ENCODE measurements at places on chromosomes 7 and 10. TPM values are rescaled to one million over a fixed set of nuclear protein-coding genes. Genes with fewer than 3 reads are reported as not detected.

DNA sequence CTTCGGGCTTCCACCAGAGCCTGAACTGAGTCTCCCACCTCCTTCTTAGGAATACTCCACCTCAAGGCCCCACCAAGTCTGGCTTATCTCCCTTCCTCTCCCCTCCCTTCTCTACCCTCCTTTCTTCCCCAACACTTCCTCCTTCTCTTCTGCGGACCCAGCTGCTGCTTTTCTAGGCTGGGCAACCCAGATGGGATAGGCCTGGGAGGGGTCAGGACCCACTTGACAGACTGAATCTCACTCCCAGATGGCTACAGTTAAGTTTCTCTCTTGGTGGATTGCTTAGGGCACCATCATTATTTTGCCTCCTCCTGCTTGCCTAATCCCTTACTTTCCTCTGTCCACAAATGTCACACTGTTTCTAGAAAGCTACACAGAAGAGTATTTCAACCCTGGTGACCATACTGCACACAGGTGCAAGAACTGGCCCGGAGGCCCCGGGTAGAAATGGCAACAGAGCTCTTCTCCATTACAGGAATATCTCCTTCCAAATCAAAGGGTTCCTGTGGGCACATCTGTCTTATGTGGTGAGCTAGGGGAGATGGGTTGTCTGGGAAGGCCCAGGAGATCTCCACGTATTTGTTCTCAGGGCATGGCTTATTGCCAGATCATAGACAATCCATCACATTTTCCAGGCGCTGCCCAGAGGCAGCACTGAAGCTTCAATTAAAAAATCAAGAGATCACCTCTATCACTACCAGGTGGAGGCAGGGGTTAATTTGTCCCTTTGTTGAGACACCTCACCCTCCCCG, 5.1 kb upstream of the HOXA11 start:
- H3K4me1 ChIP-seq = no peaks in the 10 kb centered on the region
- H3K27me3 ChIP-seq = no peaks in the 10 kb centered on the region
- no peak overlapping the region for H3K4me3 ChIP-seq
- no peaks in the 10 kb centered on the region for H3K36me3 ChIP-seq
- DNase-seq = no peak
- H3K27ac ChIP-seq = no peak overlapping the region

DNA sequence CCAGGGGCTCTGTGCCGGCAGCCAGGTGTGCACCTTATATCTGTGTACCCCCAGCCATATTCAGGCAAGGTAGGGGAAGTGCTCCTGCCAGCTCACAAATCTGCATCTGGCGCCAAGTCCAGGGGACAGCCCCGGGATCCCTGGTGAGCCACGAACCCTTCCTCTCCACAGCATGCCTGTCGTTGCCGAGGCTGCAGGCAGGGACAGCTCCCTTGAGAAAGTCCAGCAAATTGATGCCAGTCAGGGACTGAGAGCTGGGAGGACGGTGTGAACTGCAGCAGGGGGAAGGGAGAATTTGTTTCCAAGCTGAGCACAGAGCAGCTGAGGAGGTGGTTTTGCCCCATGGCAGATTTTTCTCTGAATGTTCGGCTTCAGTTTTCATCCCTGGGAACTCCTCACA, 919 bp downstream of the PLA2G12B start:
- no peak overlapping the region for H3K4me3 ChIP-seq
- no peaks in the 10 kb centered on the region for H3K36me3 ChIP-seq
- H3K27ac ChIP-seq = no peak overlapping the region
- H3K27me3 ChIP-seq = no peaks in the 10 kb centered on the region
- DNase-seq = no peak

- H3K27ac ChIP-seq = no peak overlapping the region
- H3K4me1 ChIP-seq = no peaks in the 10 kb centered on the region
- peaks cover 17% of the 10 kb centered on the region for H3K36me3 ChIP-seq
- H3K4me3 ChIP-seq = no peak overlapping the region
- no peaks in the 10 kb centered on the region for H3K27me3 ChIP-seq
- DNase-seq = no peak
Observed at GRCh38 chr7:2219606-2220005, 13.1 kb downstream of the MAD1L1 start.

- H3K36me3 ChIP-seq = no peaks in the 10 kb centered on the region
- no peak for DNase-seq
- H3K27ac ChIP-seq = no peak overlapping the region
- no peaks in the 10 kb centered on the region for H3K27me3 ChIP-seq
Observed at GRCh38 chr7:85564861-85565260, 378.0 kb upstream of the SEMA3D start.

GRCh38 chr7:151940048-151940811, 16.0 kb upstream of the GALNTL5 start:
- H3K27me3 ChIP-seq = peaks cover 27% of the 10 kb centered on the region
- no peak overlapping the region for H3K4me3 ChIP-seq
- H3K36me3 ChIP-seq = no peaks in the 10 kb centered on the region

- no peak overlapping the region for H3K4me3 ChIP-seq
- H3K4me1 ChIP-seq = peaks cover 41% of the 10 kb centered on the region
- peak overlapping the region; percentile 60 for H3K27ac ChIP-seq
Observed at GRCh38 chr7:92634924-92635519, 44.8 kb upstream of the FAM133B start.

- no peak overlapping the region for H3K4me3 ChIP-seq
- no peak overlapping the region for H3K27ac ChIP-seq
- peaks cover 14% of the 10 kb centered on the region for H3K27me3 ChIP-seq
- no peak for DNase-seq
- no peaks in the 10 kb centered on the region for H3K36me3 ChIP-seq
Observed at GRCh38 chr7:155227004-155227787, 70.5 kb upstream of the INSIG1 start.

DNA sequence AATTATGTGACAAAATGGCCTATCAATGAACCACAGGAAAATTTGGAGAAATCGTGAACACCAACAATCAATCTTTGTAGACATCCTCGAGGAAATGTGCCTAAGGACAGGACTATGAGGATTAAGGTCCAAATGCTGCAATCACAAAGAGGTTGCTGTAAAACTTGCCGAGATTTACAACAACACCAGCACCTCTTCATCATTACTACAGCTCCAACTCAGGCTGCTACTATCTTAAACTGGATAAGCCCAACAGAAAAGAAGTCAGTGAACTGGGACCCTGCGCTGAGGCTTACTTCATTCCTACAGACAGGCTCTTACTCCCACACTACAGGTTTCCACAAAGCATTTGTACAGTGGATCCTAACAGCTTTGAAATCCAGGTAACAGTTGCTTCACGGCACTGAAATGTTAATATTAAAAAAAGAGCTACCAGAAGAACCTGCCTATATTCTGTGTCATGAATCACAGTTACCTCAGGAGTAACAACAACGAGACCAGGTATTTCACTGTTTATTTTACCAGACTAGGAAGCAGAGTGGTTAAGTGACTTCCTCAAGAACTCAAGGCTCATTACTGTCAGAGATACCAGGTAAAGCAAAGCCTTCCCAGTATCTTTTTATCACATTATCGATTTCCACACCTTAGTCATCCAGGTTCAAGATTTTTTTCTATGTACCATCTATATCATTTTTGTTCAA, 23.9 kb downstream of the CACUL1 start:
- no peak overlapping the region for H3K4me3 ChIP-seq
- no peaks in the 10 kb centered on the region for H3K27me3 ChIP-seq
- H3K4me1 ChIP-seq = peaks cover 14% of the 10 kb centered on the region
- H3K27ac ChIP-seq = peak overlapping the region; percentile 45
- no peak for DNase-seq
- no peaks in the 10 kb centered on the region for H3K36me3 ChIP-seq

GRCh38 chr7:30850426-30850825, 61.2 kb upstream of the AQP1 start:
- peaks cover 18% of the 10 kb centered on the region for H3K4me1 ChIP-seq
- DNase-seq = no peak
- no peak overlapping the region for H3K27ac ChIP-seq
- no peaks in the 10 kb centered on the region for H3K27me3 ChIP-seq

- no peak overlapping the region for H3K4me3 ChIP-seq
- H3K27ac ChIP-seq = peak overlapping the region; percentile 7
- no peaks in the 10 kb centered on the region for H3K36me3 ChIP-seq
- DNase-seq = no peak
- H3K27me3 ChIP-seq = no peaks in the 10 kb centered on the region
Observed at GRCh38 chr10:4865945-4866661, 40.1 kb downstream of the AKR1E2 start.

GRCh38 chr7:150753826-150754603, 16.8 kb downstream of the GIMAP5 start:
- no peak overlapping the region for H3K4me3 ChIP-seq
- DNase-seq = no peak
- no peak overlapping the region for H3K27ac ChIP-seq
- H3K27me3 ChIP-seq = peaks cover 11% of the 10 kb centered on the region
- H3K36me3 ChIP-seq = no peaks in the 10 kb centered on the region

GRCh38 chr10:31350891-31351290, 31.9 kb downstream of the ZEB1 start:
- no peak overlapping the region for H3K4me3 ChIP-seq
- no peak for DNase-seq
- H3K36me3 ChIP-seq = no peaks in the 10 kb centered on the region
- H3K27me3 ChIP-seq = no peaks in the 10 kb centered on the region
- peaks cover 17% of the 10 kb centered on the region for H3K4me1 ChIP-seq

DNA sequence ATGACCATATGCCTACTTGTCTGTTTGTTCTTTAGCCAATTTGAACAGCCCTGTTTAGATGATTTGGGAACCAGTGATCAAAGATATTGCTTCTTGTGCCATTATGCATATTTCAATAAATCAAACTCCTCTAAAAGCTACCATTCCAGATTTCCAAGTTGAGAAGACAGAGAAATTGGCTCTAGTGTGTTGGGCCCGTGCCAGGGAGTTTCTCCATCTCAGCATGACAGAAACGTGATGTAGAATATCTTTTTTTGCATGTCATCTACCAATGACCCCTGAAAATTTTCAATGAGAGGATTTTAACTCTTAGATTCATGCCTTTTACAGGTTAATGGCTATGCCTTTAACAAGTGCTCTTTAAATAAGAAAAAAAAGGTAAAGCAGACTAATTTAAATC, 50.7 kb upstream of the CABCOCO1 start:
- no peak for DNase-seq
- no peaks in the 10 kb centered on the region for H3K4me1 ChIP-seq

- H3K4me1 ChIP-seq = no peaks in the 10 kb centered on the region
- no peak for DNase-seq
- H3K4me3 ChIP-seq = no peak overlapping the region
- peaks cover 10% of the 10 kb centered on the region for H3K27me3 ChIP-seq
- no peak overlapping the region for H3K27ac ChIP-seq
Observed at GRCh38 chr7:48962821-48963505, 38.6 kb downstream of the CDC14C start.

DNA sequence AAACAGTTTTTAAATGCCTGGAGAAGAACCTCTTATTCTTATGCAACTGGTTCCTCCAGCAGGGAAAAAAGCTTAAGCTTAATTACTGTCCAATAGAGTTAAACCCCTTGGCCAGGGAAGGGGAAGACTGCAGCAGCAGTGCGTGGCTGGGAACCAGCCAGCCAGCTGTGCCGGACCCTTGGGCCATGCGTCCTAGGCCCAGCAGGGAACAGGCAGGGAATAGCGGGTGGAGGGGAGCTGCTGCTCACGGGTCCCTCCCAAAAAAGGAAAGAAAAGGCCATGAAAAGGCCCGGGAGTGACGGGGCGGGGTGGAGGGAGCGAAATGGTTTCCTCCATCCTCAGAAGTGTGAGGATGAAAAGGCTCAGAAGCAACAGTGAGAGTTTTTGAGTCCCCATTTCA, 35.2 kb upstream of the HECW1 start:
- no peaks in the 10 kb centered on the region for H3K36me3 ChIP-seq
- H3K27me3 ChIP-seq = peaks cover 25% of the 10 kb centered on the region
- H3K4me3 ChIP-seq = no peak overlapping the region
- H3K4me1 ChIP-seq = no peaks in the 10 kb centered on the region
- no peak for DNase-seq
- H3K27ac ChIP-seq = no peak overlapping the region

- no peak overlapping the region for H3K27ac ChIP-seq
- DNase-seq = no peak
- no peaks in the 10 kb centered on the region for H3K27me3 ChIP-seq
- H3K36me3 ChIP-seq = no peaks in the 10 kb centered on the region
Observed at GRCh38 chr10:1499359-1499957, 237.9 kb downstream of the ADARB2 start.

GRCh38 chr7:155371884-155372781, 74.5 kb downstream of the INSIG1 start:
- no peak overlapping the region for H3K27ac ChIP-seq
- no peaks in the 10 kb centered on the region for H3K4me1 ChIP-seq
- H3K36me3 ChIP-seq = no peaks in the 10 kb centered on the region
- H3K4me3 ChIP-seq = no peak overlapping the region
- DNase-seq = no peak

DNA sequence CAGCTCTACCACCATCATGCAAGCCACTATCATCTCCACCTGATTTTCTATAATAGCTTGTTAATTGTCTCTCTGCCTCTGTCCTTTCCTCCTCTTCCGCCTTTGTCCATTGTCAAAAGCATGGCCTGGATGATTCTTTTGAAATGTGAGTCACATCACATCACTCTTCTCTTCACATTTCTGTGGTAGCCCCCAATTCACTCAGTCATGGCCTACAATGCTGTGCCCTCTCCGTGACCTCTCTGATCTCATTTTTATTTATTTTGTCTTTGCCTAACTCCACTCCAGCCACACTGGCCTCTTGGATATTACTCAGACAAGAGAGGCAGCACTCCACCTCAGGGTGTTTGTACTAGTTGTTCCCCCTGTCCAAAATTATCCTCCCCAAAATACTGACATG, 4.9 kb upstream of the ABCB4 start:
- H3K27ac ChIP-seq = no peak overlapping the region
- H3K27me3 ChIP-seq = no peaks in the 10 kb centered on the region
- H3K4me1 ChIP-seq = no peaks in the 10 kb centered on the region
- no peak overlapping the region for H3K4me3 ChIP-seq
- DNase-seq = no peak

GRCh38 chr7:27155816-27156507, 513 bp downstream of the HOXA7 start:
- 0 out of 2 replicates have a peak, but pooled peaks cover 3% of the 10 kb centered on the region for H3K4me1 ChIP-seq
- H3K27ac ChIP-seq = no peak overlapping the region
- no peaks in the 10 kb centered on the region for H3K36me3 ChIP-seq
- no peak overlapping the region for H3K4me3 ChIP-seq
- H3K27me3 ChIP-seq = no peaks in the 10 kb centered on the region

DNA sequence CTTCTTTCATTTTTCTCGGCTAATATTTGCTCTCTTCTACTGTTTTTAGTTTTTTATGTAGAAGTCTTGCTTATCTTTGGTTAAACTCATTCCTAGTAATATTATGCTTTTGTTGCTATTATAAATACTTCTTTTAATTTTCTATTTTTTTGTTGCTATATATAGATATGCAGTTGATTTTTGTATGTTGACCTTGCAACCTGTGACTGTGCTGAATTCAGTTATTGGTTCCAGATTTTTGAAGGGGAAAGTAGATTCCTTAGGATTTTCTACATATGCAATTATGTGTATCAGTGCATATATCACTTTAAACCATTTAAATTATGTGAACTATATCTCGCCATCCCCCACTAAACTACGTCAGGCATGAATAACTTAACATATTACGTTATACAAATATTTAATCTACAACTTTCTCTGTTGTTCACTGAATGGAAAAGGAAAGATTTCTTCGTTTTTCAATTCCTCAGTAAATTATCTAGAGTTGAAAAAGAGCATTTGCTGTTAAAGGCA, 71.5 kb downstream of the IDE start:
- H3K4me1 ChIP-seq = no peaks in the 10 kb centered on the region
- H3K27me3 ChIP-seq = no peaks in the 10 kb centered on the region
- no peaks in the 10 kb centered on the region for H3K36me3 ChIP-seq
- no peak overlapping the region for H3K4me3 ChIP-seq

MYO3A gene
- not detected for total RNA-seq

SEPTIN7 gene
- 219 TPM for total RNA-seq

SLC16A9 gene
- not detected for total RNA-seq

COL1A2 gene
- not detected for total RNA-seq

HOXA6 gene
- total RNA-seq = 1.2 TPM

XRCC2 gene
- total RNA-seq = 25.0 TPM

GBF1 gene
- 18.6 TPM for total RNA-seq

All from PC-9 (cell line).